ENCODE measurements at places on chromosomes 1 and 21. TPM values are rescaled to one million over a fixed set of nuclear protein-coding genes. Genes with fewer than 3 reads are reported as not detected.

The ORC1 gene
- 0.66 TPM for total RNA-seq

The LRRC38 gene
- total RNA-seq = not detected

The LCE1A gene
- not detected for total RNA-seq

The IRF6 gene
- 1.8 TPM for total RNA-seq

The ARTN gene
- total RNA-seq = 0.29 TPM

The ACOT7 gene
- total RNA-seq = 37.4 TPM

The NCAM2 gene
- total RNA-seq = 14.8 TPM

The DIO1 gene
- total RNA-seq = under 0.01 TPM

The PCBP3 gene
- 1.9 TPM for total RNA-seq

The PLEKHG5 gene
- 4.4 TPM for total RNA-seq

The MATN1 gene
- 0.33 TPM for total RNA-seq

The CSF1 gene
- 88.5 TPM for total RNA-seq

The GJA9 gene
- total RNA-seq = not detected

The RGS13 gene
- total RNA-seq = not detected

The JAM2 gene
- 1.5 TPM for total RNA-seq
